ENCODE measurements at places on chromosomes 3 and 15.

GRCh38 chr3:45786801-45787495 is 9.4 kb downstream of the SLC6A20 start:
- DNase-seq, result no peak

- no peak for DNase-seq
Measured at GRCh38 chr3:53804697-53805462, 41.3 kb downstream of the CHDH start.

DNA sequence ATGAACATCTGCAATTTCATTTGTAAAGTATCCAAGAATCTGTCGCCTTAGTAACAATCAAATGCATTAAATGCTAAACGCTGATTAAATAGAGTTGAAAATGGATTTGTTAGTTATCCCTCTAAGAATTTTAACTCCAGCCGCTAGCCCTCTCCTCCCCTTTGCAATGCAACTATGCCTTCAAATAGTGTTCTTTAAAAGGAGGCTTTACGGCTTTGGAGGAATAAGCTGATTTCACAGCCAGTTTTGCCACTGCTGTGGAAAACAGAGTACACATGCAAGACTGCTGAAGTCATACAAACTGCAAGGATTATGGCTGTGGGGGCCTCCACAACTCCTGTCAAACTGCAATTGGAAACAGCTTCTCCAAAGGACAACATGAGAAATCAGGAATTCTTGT is 89.2 kb downstream of the CERS3 start:
- no peak for DNase-seq

DNA sequence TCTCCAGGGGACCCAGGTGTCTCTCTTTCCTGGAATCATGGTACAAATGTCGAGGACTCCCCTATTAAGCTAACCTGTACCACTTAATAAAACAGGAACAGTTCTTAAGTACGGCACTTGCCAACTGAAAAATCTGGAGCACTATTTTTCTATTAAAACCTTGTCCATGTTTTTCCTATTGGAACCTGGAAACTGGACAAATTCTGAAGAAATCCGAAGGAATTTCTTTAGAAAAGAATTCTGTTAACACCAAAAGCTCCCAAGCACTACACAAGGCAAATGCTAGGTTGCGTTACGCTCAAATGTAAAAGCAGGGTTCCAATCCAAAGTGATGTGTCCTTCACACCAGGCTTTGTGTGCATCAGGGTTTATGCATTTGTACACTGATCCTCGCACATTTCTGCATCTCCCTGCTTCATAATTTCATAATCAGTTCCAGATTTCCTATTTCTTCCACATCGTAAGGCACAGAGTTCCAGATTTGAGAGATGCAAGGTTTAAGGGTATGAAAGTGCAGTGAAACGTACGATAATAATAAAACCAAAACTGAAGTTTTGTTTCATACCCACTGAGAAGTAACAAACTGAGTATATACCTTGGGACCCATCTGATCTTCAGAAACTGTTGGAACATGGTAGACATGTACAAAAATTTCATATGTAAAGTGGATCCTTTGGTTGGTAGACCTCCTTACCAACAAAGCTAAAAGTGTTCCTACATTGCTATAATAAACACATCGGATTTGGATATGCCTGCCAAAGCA is 132.1 kb upstream of the WNT5A start:
- no peak for DNase-seq
